NCI-H2081 (cell line): ENCODE measurements at places on chromosomes 11 and 22.

- peak; percentile 19 for DNase-seq
Measured at GRCh38 chr11:43951231-43951630, 8.8 kb downstream of the C11orf96 start.

DNA sequence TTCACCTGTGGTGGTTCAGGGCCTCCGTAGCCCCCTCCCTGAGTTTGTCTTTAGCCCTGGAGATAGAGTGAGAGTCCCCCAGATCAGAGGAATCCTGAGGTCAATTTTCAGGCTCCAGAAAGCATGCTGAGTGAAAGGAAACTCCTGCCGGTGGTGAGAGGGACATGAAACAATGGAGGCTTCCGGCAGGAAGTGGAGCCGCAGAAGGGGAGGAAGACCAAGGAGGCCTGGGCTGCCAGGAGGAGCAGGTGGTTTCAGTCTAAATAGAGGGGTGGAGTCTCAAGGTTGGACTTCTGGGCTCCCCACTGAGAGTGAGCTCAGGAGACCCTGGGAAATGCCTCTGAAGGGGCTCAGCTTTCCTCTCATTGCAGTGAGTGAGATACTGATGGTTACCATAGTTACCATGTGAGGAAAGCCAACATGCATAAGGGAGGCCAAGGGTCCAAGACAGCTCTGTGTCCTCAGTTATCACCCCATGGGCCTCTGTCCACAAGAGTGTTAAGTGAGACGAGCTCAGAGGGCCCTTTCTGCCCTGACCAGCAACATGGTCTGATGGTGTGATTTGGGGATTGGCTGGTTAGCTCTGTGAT lies 10.7 kb downstream of the SLCO2B1 start:
- no peak for DNase-seq

DNA sequence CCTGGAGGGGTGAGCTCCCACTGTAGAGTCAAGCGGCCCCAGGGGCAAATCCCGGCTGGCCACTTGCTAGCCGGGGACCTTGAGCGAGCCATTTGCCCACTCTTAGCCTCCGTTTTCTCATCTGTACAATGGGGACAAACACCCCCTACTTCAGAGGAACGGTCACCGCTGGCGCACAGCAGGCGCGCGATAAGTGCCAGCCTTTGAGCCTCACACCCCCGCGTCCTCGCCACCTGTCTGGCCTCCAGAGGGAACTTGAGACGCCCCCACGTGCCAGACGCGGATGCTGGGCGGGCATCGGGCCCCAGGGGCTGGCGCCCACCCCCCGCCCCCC lies 72.6 kb upstream of the TCF20 start:
- DNase-seq, result no peak

GRCh38 chr22:25765801-25766200 lies 23.8 kb downstream of the MYO18B start:
- DNase-seq, result no peak

GRCh38 chr11:100297516-100297915 lies 389.6 kb upstream of the ARHGAP42 start:
- no peak for DNase-seq

GRCh38 chr22:44403166-44403565 lies 90.4 kb upstream of the SHISAL1 start:
- DNase-seq, result no peak

- no peak for DNase-seq
Measured at GRCh38 chr11:5891216-5891800, 1.7 kb upstream of the OR52E5 start.

- DNase-seq, result no peak
Measured at GRCh38 chr11:45155058-45155551, 8.7 kb downstream of the PRDM11 start.

DNA sequence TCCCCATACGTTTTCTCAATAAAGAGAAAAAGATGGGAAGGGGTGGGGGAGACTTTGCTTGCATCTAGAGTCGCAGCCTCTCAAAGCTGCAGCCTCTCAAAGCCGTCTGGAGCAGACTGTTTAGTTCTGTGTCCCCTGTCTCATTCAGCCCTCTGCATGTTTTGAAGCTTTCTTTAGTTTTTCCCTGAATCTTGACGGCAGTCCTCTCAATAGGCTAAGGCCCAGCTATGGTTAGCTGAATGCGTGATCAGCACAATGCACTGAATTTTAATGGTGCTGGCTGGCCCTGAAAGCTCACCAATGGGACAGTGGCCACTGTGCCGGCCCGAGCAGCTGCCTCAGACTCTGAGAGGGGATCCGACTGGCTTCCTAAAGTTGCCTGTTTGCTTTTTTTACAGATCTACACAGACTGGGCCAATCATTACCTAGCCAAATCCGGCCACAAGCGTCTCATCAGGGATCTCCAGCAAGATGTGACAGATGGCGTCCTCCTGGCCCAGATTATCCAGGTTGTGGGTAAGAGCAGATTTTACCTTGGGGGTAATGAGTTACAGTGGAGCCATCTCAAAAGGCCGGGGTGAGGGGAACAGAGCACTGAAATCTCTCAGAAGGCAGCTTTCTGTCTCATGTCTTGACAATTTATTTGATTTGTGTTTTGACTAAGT lies 119.6 kb downstream of the NAV2 start:
- no peak for DNase-seq

DNA sequence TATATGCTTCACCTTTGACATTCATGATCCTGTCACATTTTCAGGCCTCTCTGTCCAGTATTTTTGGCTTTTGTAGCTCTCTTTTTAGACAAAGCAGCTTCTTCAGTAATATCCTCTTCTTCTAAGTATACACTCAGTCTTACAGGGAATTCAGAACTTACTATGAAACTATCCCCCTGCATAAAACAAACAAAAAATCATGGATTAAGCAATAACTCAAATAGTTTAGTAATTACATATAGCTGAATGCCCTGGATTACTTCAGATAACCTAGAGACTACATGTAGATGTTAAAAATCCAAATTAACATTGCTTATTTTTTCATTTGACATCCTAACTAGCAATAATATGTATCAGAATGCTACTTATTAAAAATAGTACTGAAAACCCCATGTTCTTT lies 5.2 kb downstream of the TAF1D start:
- DNase-seq, result no peak

DNA sequence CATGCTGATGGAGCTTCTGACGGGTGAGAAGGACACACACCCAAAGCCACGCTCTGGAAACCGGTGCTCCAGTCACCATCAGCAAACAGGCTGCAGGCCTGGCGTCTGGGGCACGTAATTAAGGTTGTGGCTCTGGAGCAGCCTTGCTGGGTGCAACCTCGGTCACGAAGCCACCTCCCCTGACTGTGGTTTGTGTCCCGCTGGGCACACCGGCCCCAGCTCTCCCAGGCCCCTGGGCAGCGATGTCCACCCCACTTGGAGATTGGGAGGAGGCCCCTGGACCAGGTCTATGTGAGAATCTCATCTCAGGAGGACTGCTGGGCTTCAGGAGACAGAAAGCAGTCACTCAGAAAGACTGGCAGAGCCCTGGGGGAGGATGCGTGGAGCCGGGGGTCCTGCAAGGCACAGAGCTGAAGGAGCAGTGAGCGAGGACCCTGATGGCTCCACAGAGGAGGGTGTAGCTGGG lies 631.6 kb downstream of the BRD1 start:
- DNase-seq, result no peak

DNA sequence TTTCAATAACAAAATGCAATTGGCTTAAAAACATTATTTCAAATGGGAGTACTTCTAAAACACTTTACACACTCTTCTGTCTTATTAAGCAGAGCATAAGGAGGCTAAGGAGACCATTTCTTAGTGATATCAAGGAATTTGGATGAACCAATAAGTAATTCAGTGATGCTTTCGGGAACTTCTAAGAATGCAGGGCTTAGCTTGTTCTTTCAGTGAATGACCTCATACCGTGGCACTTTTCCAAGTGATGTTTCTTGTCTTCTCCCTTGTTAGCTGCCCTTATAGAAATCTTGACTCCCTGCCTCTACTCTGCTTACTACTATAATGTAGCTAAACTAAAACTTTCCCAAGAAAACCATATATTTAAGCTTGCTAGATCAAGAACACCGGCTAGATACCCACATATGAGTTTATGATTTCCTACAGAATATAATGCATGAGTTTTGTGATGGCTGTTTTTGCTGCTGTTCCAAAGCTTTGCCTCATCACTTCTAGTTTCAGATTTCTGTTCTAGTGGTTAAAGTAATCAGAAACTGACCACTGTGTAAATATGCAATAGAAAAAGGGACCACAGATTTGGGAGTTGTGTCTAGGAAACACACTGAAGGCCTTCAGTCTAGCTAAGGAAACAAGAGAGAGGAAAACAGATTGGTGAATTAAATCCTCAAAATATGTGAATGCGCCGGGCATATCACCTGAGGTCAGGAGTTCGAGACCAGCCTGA lies 37.5 kb upstream of the STK33 start:
- DNase-seq, result no peak

DNA sequence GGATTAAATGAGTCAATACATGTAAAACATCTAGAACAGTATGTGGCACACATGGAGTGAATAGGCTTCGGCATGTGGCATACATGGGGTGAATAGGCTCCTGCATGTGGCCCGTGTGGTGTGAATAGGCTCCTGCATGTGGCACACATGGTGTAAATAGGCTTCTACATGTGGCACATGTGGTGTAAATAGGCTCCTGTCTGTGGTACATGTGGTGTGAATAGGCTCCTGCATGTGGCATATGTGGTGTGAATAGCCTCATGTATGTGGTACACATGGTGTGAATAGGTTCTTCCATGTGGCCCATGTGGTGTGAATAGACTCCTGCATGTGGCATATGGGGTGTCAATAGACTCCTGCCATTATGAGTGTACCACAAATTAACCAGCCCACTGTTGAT lies 219.1 kb upstream of the KIRREL3 start:
- DNase-seq, result no peak

DNA sequence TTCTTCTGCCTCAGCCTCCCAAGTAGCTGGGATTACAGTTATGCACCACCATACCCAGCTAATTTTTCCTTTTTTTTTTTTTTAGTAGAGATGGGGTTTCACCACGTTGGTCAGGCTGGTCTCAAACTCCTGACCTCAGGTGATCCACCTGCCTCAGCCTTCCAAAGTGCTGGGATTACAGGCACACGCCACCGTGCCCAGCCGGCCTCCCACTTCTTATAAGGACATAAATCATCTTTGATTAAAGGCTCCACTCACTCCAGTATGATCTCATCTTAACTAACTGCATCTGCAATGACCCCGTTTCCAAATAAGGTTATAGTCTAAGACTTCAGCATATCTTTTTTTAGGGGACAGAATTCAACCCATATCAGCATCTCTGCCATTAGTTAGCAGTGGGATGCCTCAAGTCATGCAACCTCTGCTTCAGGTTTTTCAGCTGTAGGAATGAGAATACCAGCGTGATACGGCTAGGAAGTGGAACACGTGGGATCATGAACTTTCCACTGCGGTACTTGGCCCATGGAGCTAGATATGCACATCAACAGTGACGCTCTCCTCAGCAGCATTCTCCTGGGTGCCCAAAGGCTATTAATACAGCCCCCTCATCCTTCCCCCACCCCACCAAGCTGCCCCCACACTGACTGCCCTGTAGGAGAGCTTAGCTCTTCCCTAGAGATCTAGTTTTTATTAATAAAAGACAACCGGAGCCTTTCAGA lies 41.4 kb downstream of the MCHR1 start:
- DNase-seq, result no peak

GRCh38 chr11:11442791-11443190 lies 89.7 kb upstream of the CSNK2A3 start:
- DNase-seq, result no peak

GRCh38 chr11:79860336-79860735 lies 419.5 kb upstream of the TENM4 start:
- no peak for DNase-seq

GRCh38 chr22:42439821-42440674 lies 7.8 kb upstream of the NFAM1 start:
- no peak for DNase-seq

GRCh38 chr11:115092516-115092915 lies 411.7 kb downstream of the CADM1 start:
- DNase-seq, result no peak

DNA sequence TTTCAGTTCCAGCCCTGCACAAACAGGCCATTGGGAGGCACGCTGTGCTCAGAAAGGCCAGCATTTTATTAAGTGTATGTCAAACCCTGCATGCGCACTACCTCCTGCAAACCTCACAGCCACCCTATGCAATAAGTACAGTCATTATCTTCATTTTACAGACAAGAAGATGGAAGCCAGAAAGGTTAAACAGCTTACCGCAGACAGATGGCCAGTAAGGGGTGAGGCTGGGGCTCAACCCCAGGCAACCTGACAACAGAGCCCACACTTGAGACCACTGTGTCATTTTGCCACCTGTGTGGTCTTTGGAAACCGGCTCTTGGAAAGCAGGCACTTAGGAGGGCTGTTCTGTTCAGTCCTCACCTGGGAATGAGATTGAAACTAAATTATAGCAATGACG lies 142.3 kb downstream of the NXPE2 start:
- no peak for DNase-seq

DNA sequence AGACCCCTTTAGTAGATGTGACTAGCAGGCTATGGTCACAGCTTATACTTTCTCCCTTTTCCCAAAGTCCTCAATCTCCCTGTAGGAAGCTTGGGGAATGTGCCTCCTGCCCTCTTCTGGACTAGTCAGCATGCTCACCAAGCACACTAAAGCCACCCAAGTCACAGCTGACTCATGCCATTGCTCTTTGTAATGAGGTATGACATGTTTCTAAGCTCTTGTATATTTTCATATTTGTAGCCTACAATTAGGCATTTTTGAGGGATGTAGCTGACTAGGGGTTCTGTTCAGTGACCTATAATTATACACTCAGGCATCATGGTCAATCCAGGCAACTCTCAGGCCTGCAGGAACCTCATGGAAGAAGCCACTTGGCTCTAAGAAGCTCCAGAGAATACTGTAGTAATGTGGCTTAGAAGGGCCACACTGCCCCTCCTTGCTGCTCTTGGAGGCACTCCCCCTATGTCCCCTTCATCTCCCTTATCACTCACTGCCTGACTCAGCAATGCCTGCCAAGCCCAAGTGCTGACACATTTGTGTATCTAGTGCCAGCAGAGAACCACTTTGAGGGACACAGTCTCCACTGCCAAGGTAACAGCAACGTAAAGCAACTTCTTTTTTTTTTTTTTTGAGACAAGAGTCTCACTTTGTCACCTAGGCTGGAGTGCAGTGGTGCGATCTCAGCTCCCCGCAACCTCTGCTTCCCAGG lies 86.2 kb downstream of the RPL27A start:
- no peak for DNase-seq

DNA sequence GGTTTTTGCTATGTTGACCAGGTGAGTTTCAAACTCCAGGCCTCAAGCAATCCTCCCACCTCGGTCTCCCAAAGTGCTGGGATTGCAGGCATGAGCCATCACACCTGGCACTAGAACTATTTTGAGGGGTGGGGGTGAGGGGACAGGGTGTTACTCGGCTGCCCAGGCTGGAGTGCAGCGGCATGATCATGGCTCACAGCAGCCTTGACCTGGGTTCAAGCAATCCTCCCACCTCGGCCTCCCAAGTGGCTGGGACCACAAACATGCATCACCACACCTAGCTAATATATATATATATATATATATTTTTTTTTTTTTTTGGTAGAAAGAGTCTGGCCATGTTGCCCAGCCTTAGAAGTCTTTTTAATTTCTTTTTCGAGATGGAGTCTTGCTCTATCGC lies 17.1 kb upstream of the IFITM3 start:
- no peak for DNase-seq
